ENCODE measurements at places on chromosomes 7 and 10.

- no peak for DNase-seq
These were observed 133.7 kb downstream of the SLC25A13 start for GRCh38 chr7:96188174-96188581.

DNA sequence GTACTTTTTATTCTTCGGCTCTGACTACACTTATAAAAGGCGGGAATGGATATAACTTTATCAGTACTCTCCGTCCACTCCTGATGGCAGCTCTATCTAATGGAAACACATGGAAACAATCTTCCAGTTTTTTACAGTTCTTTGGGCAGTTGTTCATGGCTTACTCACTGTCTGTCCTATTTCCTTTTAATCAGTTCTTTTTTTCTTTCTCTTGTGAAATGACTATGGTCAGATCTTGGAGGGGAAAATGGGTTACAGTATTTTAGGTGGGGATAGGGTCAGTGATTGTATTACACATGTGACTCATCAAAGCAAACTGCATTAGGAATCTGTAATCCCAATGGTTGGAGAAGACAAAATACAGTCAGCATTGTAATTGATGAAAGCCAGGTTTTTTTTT is 112.4 kb downstream of the BICC1 start:
- no peak for DNase-seq

GRCh38 chr10:79378647-79379511 is 31.6 kb downstream of the PPIF start:
- no peak for DNase-seq

DNA sequence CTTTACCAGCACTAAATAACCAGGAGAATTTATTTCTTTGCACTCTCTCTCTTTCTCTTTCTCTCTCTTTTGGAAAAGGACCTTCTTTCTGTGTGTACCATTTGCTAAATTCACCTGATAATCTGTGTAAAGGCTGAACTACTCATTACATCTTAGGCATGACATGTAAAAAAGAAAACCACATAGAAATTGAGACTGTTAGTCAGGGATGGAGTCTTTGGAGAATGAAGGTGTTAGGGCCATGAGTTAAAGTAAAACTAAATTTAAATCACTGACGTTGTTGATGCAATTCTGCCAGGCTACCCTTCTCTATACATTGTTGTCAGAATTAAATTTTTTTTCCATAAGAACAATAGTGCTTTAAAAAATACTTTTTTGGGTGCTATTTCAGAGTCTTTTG is 263.3 kb downstream of the PTEN start:
- no peak for DNase-seq

GRCh38 chr10:8063128-8063908 is 8.8 kb downstream of the GATA3 start:
- no peak for DNase-seq

GRCh38 chr10:62653254-62653653 is 151.3 kb upstream of the ADO start:
- no peak for DNase-seq

- no peak for DNase-seq
These were observed 121.3 kb downstream of the MPP7 start for GRCh38 chr10:28181478-28182096.

- no peak for DNase-seq
These were observed 120.3 kb downstream of the NPY start for GRCh38 chr7:24404315-24404714.

GRCh38 chr10:101222683-101223273 is 6.5 kb downstream of the LBX1 start:
- no peak for DNase-seq

GRCh38 chr10:73875139-73875475 is 752 bp upstream of the CAMK2G start:
- no peak for DNase-seq

GRCh38 chr10:33037726-33038125 is 79.7 kb upstream of the ITGB1 start:
- DNase-seq: no peak

DNA sequence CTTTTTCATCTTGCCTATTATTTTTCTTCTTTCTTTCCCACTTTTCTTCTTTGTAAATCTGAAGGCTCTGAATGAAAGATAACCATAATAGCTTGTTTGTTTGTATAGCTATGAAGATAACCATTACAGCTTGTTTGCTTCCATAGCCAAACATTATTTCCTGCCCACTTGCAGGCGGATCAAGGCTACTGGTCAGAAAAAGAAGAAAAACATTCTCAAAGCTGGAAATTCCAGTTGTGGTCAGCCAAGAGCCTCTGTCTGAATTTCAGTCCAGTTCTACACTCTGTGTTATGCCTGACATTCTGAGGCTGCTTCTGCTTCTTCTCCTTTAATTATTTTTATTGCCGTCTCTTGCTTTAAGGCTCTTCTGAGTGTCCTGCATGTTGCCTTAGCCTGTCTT is 48.9 kb downstream of the TMEM178B start:
- DNase-seq: no peak

DNA sequence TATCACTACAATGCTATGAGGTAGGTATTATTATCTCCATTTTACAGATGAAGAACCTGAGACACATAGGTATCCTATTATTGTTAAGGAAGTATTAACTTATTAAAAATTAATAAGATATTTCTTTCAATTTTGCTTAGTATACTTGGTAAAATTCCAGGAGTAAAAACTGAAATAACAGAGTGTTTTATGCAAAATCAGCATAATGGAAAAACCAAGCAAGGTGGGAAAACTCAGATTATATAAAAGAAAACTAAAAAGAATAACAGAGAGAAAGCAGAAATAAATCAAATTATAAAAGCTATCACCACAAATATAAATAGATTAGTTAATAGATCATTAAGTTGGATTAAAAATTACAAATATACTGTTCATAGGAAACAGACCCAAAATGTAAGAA is 82.0 kb downstream of the CPXM2 start:
- DNase-seq: no peak

DNA sequence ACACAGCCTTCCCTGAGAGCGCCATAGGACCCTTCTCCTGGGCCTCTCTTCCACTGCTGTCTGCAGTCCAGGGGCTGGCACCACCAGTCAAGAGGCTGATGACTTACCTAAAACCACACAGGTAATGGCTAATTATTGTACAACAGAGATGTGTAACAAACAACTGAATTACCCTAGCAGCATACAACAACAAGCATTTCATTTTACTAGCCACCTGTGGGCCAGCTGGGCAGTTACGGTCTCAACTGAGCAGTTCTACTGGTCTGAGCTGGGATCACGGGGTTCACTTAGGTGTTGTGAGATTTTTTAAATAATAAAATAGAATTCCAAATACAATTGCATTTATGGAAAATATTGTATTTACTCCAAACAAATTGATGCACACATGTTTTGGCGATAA is 431.9 kb downstream of the TNS3 start:
- DNase-seq: no peak

- no peak for DNase-seq
These were observed 69.3 kb downstream of the GLI3 start for GRCh38 chr7:42167631-42168236.

GRCh38 chr7:3399858-3400257 is 98.8 kb downstream of the SDK1 start:
- no peak for DNase-seq

DNA sequence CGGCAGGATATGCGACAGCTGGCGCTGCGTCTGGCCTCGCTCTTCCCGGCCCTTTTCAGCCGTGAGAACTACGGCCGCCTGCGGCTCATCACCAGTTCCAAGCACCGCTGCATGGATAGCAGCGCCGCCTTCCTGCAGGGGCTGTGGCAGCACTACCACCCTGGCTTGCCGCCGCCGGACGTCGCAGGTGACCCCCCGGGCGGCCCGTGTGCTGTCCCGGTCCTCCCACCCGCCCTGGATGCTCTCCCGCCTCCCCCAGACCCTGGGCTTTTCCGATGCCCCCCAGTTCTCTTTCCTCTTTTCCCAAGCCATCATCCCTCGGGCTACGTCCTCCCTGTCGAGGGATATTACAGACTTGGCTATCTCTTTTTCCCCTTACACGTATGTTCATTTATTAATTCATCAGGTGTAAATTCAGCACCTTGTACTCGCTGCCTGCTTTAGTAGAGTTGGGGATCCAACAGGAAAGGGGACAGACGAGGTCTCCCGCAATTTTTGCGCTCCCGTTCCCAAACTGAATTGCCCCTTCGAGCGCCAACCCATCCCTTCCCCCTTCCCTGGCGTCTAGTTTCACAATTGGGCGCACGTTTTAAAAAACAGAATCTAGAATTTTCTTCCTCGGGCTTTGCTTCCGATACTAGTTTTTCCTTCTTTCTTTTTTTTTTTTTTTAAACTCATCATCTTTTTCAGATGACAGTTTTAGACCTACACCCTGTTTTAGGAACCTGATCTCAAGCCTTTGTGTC is 846 bp downstream of the MINPP1 start:
- peak; percentile 34 for DNase-seq

DNA sequence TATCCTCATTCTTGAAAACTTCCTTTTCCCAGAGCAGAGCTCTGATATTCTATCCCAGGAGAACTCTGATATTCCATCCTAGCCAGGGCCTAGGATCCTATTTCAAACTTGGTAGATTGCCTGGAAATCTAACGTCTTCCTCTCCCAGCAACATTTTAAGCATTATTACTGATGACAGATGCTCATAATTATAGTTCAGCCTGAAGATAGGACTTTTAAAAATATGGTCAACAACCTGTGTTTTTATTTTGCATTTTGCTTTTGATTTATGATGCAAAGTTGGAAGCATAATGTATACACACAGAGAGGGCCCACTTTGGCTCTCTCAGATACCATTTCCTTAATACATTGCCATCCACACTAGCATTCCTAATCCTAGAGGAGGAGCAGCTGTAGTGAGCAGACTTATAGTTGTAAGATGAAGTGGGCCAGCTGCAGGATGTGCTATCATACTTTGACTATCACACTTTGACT is 457.4 kb upstream of the TPK1 start:
- no peak for DNase-seq

GRCh38 chr10:81843042-81843441 is 32.0 kb upstream of the NRG3 start:
- DNase-seq: no peak

- no peak for DNase-seq
These were observed 67.7 kb downstream of the COL13A1 start for GRCh38 chr10:69869291-69869961.

- no peak for DNase-seq
These were observed 5.9 kb downstream of the CPA2 start for GRCh38 chr7:130272381-130273080.

DNA sequence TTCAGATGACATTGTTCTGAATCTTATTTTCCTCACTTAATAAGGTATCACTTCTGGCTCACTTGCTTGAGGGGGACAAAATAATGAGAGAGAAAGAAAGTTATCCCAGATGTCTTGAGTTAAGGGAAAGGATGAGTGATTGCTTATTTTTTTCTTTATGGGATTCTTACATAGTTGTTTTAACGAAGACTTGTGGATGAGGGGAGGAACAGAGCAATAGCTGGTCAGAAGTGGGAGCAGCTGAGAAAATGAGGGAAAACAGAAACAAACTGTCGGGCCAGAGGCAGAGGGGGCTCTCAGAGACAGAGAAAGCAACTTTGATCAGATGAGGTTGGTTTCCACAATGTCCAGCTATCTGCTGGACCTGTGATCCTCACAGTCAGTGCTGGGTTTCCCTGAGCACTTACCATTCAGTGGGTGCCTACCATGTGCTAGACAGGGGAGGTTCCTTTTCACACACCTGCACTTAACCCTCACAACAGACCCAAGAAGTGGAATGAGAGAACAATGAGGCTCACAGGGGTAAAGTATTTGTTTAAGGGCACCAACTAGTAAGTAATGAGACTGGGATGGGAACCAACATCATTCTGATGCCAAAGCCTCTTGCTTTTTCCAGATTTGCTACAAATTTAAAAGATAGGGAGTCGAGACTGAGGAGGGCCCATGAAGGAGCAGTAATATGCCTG is 64.2 kb downstream of the BICC1 start:
- no peak for DNase-seq

DNA sequence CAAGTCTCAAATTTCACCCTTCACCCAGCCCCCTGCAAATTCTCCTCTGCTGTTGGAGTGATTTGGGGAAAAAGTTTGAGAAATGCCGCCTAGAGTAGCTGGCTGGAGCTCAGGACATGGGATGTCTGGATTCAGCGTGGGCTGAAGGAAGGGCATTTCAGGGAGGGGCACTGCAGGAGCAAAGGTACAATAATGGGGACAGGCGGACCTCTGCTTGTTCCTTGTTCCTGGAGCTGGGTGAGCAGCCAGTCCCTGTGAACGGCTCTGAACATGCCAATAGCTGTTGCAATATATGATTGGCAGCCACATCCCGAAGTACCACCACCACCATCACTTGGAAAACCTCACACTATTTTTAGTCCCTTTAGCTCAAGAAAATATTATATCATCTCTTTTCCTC is 23.4 kb downstream of the ADRA2A start:
- DNase-seq: no peak

- DNase-seq: no peak
These were observed 347.8 kb upstream of the PLXDC2 start for GRCh38 chr10:19468413-19468812.

GRCh38 chr10:112807013-112807412 is 143.0 kb upstream of the TCF7L2 start:
- no peak for DNase-seq

GRCh38 chr10:51244748-51245490 is 170.6 kb downstream of the PRKG1 start:
- no peak for DNase-seq

- DNase-seq: no peak
These were observed 6.9 kb downstream of the CYCS start for GRCh38 chr7:25118048-25118753.

- no peak for DNase-seq
These were observed 705.5 kb downstream of the AUTS2 start for GRCh38 chr7:70303780-70304179.

DNA sequence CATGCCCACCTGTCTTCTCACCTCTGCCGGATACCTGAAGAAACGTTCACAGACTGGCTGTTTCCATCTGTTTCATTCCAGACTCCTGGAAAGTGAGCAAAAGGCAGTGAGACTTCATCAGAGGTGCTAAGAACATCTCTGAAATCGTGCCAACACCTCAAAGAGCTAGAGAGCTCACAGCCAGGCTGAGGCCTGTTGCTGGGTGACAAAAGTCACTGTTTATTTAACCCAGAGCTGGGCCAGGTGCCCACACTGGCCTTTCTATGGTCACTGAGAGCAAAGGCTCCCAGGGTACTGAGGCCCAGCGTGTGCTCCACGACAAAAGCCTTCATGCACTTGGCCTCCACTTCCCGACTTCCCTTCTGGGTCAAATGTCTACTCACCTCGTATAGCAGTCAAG is 3.7 kb upstream of the NANOS1 start:
- DNase-seq: no peak

DNA sequence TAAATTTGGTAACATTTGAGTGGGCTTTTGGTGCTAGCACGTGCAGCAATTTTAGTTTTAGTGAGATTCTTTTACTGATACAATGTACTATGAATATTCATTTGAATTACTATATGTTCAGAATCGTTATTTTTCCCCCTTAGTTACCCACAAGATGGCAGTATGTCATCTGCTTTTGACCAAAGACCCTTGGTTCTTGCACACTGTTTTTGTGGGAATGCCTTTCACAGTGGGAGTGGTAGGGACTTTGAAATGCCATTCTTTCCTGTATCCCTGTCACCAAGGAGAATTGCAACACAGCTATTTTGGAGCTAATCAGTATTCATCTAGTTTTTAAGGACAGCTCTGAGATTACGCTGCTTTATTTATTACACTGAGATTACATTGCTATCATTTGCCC is 40.6 kb downstream of the SEC23IP start:
- no peak for DNase-seq
